ENCODE measurements at places on chromosomes 5 and 9.

DNA sequence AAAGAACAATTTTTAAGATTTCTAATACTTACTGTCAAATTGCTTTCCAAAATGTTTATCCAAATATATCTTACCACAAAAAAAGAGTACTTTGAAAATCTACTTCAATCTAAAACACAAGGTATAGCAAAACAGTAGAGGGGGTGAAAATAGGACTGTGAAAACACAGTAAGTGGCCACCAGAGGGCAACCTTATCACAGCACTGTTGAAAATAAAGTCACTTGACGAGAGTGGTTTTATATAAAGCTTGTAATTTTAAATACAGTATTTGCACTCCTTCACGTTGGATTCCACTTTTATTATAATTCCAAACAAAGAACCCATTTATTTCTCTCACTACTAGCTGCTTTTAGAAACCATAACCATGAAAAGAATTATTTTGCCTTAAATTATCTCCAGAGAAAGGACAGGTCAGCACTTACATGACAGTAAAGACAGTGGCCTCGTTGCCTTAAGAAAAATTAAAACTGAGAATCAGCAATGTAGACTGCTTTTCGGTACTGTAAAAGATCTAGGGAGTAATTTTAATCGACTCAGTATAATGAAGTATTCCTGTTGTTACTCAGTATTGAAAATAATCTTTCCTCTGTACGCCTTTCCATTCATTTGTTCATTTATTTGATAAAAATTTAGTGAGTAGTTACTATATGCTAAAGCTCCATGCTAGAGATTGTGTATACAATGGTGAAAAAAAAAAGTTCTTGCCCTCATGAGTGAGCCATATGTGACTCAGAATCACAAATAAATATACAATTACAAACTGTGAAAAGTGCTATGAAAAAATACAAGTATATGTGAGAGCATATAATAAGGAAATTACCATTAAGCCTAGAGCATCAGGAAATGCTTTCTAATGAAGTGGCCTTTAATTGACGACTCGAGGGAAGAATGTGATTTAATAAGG, 40.0 kb upstream of the CDK5RAP2 start:
- DNase-seq: no peak

- no peak for DNase-seq
Observed at GRCh38 chr9:38305582-38305981, 86.9 kb upstream of the ALDH1B1 start.

GRCh38 chr5:68464424-68464823, 248.9 kb downstream of the PIK3R1 start:
- no peak for DNase-seq

GRCh38 chr5:132271251-132272246, 14.1 kb downstream of the PDLIM4 start:
- no peak for DNase-seq

DNA sequence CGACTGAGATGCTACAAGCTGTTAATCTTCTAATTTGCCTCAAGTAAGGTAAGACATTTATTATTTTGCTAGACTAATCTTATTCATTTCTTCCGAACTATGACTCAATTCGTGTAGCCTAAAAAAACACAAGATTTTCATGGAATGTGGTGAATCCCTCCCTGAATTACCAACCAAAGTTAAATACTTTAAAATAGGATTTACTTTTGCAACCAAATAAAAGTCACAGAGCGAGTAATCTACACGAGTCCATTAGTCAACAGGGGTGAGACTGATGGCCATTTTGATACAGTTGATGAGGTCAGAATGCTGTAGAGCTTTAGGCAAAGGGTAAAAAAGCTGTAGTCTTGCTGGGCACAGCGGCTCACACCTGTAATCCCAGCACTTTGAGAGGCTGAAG, 13.1 kb upstream of the BNC2 start:
- no peak for DNase-seq

GRCh38 chr5:66646570-66646969, 50.4 kb downstream of the MAST4 start:
- DNase-seq: no peak

GRCh38 chr5:135173662-135174290, 139.7 kb upstream of the PITX1 start:
- DNase-seq: no peak

GRCh38 chr5:134025786-134026185, 21.0 kb upstream of the VDAC1 start:
- DNase-seq: no peak

DNA sequence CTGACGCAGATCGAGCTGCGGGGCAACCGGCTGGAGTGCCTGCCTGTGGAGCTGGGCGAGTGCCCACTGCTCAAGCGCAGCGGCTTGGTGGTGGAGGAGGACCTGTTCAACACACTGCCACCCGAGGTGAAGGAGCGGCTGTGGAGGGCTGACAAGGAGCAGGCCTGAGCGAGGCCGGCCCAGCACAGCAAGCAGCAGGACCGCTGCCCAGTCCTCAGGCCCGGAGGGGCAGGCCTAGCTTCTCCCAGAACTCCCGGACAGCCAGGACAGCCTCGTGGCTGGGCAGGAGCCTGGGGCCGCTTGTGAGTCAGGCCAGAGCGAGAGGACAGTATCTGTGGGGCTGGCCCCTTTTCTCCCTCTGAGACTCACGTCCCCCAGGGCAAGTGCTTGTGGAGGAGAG, 4.6 kb upstream of the PHYHD1 start:
- no peak for DNase-seq

DNA sequence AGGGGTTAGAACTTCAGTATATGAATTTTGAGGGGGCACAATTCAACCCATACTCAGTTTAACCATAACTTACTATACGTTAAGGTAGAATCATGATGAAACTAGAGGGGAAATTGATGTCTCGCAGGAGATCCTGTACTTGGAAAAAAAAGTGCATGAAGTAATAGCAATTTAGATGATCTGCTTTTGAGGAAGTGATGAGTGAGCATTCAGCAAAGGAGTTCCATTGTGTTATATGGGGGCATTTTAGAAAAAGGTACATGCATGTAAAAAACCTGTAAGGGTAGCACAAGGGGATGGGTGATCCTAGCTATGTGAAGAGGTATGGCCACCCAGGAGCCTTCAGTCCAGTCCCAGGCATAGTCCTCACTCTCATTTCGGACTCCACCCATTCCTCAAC, 14.8 kb upstream of the TMC1 start:
- no peak for DNase-seq

- no peak for DNase-seq
Observed at GRCh38 chr5:20469792-20470191, 481.8 kb upstream of the CDH18 start.

DNA sequence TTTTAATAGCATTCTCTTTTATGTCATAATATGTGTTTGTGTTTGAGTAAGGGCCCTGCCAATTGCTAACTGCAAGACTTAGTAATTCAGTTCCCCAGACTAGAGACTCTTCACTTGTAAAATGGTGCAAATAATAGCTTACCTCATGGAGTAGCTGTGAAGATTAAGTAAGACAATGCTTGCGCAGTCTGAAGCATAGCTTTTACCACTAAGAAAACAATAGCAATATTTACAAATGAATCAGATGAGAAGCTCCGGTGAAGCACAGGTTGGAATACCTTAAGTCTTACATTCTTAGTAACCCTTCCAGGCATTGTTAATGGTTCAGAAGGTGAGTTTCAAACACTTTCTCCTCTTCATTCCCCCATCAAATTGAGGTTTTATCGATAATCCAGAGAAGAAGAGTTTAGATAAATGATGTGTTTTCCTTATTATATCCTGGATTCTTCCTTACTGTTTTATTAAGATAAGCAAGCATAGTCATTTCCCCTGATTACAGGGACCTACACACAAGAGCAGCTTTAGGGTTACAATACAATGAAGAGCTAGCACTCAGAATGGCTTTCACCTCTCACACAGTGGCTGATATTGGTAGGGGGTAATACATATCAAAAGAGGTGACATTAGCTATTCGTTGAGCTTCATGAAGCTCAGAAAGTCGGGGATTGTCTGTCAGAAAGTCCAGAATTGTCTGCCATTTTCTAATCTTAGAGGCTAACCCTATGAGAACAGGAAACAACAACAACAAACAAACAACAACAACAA, 96.4 kb upstream of the EDIL3 start:
- DNase-seq: no peak

DNA sequence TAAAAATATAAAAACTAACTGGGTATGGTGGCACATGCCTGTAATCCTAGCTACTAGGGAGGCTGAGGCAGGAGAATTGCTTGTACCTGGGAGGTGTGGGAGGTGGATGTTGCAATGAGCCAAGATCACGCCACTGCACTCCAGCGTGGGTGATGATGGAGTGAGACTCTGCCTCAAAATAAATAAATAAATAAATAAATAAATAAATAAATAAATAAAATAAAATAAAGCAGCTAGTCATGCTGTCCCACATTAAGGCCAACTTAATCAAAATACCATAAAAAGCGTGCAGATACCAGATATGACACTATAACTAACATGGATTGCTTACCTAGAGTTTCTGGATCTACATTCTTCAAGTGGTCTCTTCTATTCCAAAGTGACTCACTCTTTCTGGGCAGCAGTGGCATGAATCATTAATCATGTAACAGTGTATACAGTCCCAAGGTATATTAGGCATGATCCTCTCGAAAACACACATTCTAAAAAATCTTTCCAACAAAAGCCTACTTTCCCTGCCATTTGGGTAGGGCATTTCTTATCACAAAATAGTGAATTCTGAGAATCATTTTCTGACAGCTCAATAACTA, 187.1 kb downstream of the ELAVL2 start:
- DNase-seq: no peak

DNA sequence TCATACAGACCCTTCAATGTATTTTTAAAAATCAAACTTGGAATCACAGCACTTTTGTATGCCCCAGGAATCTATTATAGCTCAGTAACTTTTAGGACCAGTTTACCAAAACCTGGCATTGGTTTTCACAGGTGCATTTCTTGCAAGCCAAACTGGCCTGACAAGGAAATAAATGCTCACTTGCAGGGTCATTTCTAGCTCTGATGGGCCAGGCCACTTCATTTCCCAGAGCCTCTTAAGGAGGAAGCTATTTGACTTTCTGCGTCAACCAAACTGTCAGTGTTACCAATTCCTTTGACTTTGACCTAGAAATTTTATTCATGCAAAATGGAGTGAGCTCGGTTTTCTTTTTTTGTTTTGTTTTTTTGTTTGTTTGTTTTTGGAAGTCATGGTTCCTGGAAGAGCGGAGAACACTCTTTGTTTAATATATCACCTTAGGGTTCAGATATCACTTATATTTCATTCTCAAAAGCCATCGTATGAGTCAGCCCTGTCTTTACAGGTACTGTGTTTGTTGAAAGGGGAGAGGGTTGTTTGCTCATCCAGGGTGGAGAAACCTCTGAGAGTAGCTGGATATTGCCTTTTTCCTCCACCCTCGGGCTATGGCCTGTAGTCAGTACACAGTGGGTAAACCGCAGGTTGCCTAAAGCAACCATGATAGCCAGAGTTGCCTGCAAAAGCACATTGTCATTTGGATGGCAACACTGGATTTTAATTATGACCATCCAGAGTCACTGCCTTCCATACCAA, 58.9 kb downstream of the GNA14 start:
- no peak for DNase-seq

DNA sequence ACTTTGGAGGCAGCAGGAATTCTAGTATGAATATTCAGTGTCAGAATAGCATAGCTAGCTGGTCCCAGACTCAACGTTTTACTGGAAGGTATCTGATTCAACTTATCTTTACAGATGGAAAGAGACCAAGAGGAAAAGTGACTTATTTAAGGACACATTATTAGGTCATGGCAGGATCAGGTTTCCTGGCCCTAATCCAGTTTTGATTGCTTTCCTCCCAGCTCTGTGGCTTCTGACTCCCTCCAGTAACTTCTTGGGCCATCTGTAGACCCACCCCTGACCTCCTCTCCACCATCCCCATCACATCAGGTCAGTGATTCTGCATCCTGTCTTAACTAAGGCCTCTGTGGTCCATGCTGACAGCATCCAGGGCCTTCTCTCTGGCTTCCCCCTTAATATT, 38.4 kb downstream of the SH3TC2 start:
- no peak for DNase-seq

GRCh38 chr5:131186561-131187256, 16.0 kb downstream of the LYRM7 start:
- DNase-seq: no peak
